SK-MEL-5 (cell line): ENCODE measurements at places on chromosomes 11 and 22.

DNA sequence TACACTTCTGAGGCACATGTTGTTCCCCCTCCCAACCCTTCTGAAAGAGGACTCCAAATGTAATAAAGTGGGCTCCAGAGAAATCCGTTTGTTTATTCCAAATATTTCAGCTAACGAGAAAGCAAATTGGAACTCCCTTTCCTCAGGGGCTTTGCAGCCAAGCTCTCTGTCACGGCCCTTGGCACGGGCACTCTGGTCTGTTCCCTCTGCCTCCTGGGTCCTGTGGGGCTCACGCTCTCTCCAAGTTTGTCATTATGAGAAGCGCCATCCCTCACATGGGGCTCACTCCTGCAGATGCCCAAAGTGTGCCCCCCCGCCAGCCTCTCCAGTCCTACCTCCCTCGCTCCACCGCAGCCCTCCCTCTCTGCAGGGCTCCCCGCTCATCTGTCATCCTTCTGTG is 125.4 kb upstream of the POU2AF2 start:
- DNase-seq = no peak

DNA sequence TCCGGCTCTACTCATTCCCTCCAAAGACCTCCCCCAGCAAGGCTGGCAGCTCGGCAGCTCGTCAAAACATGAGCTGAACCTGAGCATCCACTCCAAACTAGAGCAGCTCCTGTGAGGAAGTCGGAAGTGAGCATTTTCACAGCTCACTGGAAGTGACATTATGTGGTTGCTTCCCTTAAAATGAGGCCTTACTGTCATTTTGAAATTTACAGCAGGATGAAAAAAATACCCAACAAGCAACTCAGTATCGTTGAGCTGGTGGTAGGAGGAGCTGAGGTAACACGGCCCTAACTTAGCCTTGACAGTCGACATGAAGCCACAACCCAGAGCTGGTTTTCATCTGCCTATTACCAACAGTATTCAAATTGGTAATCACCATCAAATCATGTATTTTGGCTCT is 38.0 kb upstream of the ARFGAP3 start:
- no peak for DNase-seq

- DNase-seq = no peak
Observed at GRCh38 chr22:37925767-37926166, 19.7 kb downstream of the MICALL1 start.

- DNase-seq = no peak
Observed at GRCh38 chr22:39567135-39567946, 3.2 kb upstream of the CACNA1I start.

GRCh38 chr11:73187854-73188253 is 30.2 kb upstream of the P2RY2 start:
- no peak for DNase-seq

GRCh38 chr11:73389134-73389525 is 12.9 kb downstream of the RELT start:
- DNase-seq = no peak

DNA sequence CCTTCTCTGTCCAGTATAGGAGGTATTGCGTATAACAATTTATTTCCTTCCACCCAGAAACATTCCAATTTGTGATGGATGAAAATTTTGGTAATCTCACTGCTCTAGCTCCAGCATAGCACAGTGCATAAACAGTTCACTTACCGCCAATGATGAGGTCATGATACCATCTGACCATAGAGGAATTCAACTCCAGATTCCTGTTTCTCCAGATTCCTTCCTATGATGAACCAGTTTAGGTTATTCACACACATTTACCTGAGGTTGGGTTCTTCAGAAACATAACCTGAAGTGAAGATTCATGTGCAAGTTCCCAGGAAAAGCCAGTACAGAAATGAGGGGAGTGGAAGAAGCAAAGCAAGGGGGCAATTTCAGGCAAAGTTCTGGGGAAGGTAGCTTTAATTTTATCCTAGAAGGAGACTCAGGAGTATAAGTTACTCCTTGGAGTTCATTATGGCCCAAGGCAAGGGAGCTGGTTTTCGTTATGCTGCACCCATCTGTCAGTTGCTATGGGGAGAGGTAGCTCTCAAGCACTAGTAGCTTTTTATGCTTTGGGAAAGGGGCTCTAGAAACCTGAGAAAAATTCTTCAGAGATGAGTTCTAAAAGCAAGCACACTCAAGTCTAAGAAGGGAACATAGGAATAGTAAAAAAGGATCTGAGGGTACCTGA is 121.6 kb downstream of the CASP12 start:
- DNase-seq = no peak

GRCh38 chr11:43934601-43935423 is 7.6 kb upstream of the C11orf96 start:
- no peak for DNase-seq

- DNase-seq = peak; percentile 65
Observed at GRCh38 chr11:123434262-123434661, 4.2 kb downstream of the GRAMD1B start.

- no peak for DNase-seq
Observed at GRCh38 chr11:105884436-105884835, 137.6 kb downstream of the MSANTD4 start.

GRCh38 chr11:132072858-132073211 is 702.4 kb downstream of the NTM start:
- DNase-seq = no peak

GRCh38 chr11:64856382-64857227 is 12.2 kb upstream of the CDC42BPG start:
- no peak for DNase-seq

GRCh38 chr11:5476186-5476819 is 12.2 kb upstream of the OR52D1 start:
- DNase-seq = peak; percentile 74

DNA sequence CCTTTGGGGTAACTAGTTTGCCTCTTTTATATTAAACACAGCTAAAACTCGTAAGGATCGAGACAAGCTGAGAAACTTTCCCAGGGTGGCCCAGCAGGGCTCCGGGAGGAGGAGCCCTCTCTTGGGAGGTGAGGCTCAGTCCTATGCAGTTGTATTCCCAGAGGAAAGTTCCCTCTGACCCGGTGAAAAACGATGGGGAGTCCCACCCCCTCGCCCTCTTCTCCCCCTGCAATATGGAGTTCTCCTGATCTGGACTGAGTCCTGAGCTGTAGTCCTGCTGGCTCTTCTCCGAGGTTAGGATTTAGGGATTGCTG is 1.3 kb downstream of the NTM start:
- DNase-seq = no peak

GRCh38 chr11:13324709-13325108 is 47.1 kb downstream of the BMAL1 start:
- DNase-seq = no peak

GRCh38 chr11:83006877-83007330 is 64.8 kb downstream of the RAB30 start:
- DNase-seq = peak; percentile 53

GRCh38 chr11:61730240-61730994 is 22.0 kb upstream of the MYRF start:
- no peak for DNase-seq

GRCh38 chr11:57069942-57070341 is 81.2 kb downstream of the OR5AK2 start:
- DNase-seq = peak; percentile 70

- DNase-seq = no peak
Observed at GRCh38 chr11:32610797-32611352, 27.2 kb downstream of the EIF3M start.

GRCh38 chr11:47348859-47349258 is 3.6 kb downstream of the MYBPC3 start:
- DNase-seq = peak; percentile 70

- DNase-seq = no peak
Observed at GRCh38 chr11:75068559-75068958, 28.1 kb downstream of the OR2AT4 start.

- no peak for DNase-seq
Observed at GRCh38 chr11:110566577-110566976, 136.8 kb downstream of the FDX1 start.

- no peak for DNase-seq
Observed at GRCh38 chr11:60813324-60813723, 28.2 kb downstream of the MS4A10 start.

GRCh38 chr11:69342588-69343330 is 48.8 kb downstream of the MYEOV start:
- DNase-seq = no peak

DNA sequence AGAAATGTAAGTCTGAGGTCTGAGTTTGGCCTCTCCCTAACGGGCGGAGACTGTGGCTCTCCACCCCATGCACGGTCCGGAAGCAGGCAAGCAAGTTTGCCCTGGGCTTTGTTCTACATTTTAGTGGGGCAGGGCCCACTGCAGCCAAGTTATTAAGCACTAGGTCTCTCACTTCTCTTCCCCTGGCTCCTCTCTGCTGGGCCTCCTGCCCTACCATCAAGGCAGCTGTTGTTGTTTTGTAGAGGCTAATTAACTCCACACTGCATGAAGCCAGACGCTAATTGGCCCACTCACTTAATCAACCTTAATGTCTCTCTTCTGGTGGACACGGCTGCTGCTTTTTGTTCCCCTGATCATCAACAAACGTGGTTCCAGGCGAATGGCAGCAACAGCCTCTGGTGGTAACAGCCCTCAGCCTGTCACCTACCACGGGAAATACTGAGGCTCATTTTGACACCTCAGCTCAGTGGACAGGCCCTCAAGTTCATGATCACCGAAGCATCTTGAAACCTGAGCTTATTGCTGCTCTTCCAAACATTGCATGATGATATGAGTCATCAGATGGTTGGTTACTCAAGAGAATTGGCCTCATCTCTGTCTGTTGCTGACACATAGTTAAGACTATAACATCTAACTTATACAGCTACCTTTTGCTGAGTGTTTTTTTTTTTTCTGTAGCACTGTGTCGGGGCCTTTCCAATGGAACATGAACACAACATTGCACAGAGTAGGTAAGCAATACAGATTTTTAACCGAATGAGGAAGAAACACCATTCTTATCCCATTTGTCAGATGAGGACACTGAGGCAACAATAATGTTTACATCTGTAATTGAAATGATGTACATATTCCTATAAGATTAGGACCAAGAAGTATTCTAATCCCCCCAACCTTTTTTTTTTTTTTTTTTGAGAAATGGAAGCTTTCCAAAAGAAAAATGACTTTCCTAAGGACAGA is 20.8 kb upstream of the LMO2 start:
- peak; percentile 9 for DNase-seq

GRCh38 chr22:41382610-41383009 is 868 bp downstream of the TEF start:
- DNase-seq = no peak

DNA sequence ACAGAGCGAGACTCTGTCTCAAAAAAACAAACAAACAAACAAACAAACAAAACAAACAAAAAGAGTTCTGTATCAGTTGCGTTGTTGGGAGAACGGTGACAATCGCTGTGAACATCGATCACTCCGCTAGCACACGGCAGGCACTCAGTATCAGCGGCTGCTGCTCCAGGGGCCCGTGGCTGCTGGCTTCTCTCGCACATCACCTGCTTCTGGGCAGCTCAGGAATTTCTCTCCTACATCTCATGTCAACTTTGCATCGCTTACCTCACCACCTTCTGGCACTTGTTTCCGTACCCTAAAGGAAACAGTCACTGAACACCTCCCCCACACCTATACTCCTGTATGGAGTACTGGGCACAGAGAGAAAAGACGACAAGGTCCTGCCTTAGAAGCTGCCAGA is 70.3 kb upstream of the WNT7B start:
- DNase-seq = no peak
